ENCODE measurements at places on chromosomes 1 and 21. TPM values are rescaled to one million over a fixed set of nuclear protein-coding genes. Genes with fewer than 3 reads are reported as not detected.

GRCh38 chr1:156623946-156624813, 5.0 kb downstream of the HAPLN2 start:
- no peak for DNase-seq

- no peak for DNase-seq
These were observed 36.4 kb downstream of the ABCA4 start for GRCh38 chr1:94084547-94084946.

Gene MARCKSL1
- 10.9 TPM for total RNA-seq

DNA sequence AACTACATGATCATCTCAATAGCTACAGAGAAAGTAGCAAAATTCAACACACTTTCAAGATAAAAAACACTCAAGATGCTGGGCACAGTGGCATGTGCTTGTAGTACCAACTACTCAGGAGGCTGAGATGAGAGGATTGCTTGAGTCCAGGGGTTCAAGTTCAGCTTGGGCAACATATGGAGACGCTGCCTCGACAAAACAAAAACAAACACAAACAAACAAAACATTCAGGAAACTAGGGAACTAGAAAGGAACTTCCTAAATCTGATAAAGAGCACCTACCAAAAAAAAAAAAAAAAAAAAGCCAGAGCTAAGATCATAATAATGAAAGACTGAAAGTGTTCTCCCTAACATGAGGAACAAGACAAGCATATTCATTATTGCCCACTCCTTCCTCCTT, 22.8 kb upstream of the RNF186 start:
- no peak for DNase-seq

Gene CELA3A
- not detected for total RNA-seq

DNA sequence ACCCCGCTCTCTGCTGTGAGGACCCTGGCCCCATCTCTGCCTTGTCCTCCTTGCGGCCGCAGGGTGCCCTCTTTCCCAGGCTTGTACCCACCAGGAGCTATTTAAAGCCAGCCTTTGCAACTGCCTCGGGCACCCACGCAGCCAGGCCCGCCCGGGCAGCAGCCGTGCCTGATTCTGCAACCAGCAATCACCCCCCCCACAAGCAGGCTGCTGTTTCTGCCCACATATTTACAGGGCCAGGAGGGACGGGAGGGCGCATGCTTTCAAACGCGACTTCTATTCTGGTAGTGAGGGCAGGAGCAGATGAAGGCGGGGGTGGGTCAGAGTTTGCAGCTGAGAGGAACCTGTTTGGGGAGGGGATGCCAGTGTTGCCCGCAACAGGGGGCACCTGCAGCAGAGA, 13.6 kb downstream of the GABRD start:
- DNase-seq: no peak
